ENCODE measurements at places on chromosomes 2 and 18.

DNA sequence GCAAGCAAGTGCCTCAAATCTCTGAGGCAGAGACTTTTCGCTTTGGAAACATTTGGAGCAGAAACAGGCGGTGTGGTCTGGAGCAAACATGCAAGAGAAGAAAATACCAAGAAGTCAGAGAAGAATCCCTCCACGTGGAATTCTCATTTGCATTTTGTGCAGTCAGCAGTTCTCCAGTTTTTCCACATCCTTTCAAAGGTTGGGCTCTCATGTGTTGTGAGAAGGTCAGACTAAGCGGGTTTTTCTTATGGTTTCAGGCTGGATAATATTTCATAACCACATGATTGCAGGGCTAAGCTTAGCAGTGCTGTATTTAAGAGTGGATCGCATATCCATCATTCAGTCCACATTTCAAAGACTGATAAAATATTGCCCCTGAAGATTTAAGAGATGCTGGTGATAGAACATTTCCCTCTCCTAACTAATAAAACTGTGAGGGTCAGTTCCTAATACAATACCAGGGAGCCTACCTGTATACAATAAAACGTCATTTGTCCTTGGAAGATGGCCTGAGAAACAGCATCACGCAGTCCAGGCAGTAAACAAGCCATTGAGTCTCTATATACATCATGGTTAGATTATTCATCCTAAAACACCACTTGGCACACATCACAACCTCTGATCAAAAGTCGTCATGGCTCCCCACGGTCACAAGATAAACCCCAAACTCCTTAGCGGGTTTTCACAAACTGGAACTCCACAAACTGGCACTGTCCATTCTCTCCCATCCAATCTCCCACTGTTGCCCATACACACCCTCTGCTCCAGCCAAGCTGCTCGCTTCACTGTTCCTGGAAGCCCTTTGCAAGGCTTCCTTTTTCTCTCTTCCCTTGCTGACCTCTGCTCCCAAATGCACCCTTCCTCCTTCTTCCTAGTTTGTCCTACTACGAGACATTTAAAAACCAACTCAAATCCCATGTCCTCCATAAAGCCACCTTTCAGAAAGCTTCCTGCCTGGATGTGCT, 31.5 kb downstream of the ANKRD44 start:
- DNase-seq: no peak

GRCh38 chr2:3587021-3587420, 7.9 kb upstream of the COLEC11 start:
- DNase-seq: no peak

GRCh38 chr2:161170958-161171932, 11.0 kb downstream of the TANK start:
- no peak for DNase-seq

GRCh38 chr2:122341007-122341406, 585.6 kb downstream of the TSN start:
- DNase-seq: no peak

DNA sequence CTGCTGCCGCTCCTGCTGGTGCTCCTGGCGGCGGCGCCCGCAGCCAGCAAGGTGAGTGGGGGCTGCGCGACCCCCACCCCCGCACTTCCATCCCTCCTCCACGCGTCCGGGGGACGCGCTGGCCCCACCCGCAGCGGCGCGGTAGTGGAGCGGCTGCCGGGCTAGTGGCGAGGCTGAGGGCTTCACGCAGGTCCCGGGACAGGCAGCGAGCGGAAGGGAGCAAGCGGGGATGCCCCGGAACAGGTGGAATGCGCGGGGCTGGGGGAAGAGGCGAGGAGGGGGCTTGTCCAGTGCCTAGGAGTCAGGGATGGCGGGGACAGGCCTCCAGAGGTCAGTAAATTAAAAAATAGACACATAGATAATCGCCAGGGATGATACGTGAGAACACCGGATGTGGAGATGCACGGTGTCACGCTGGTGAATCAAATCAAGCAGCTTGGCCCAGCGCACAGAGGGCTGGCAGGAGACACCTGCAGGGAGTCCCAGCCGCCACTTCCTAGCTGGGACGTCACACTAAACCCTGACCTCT, 403 bp downstream of the COL4A3 start:
- DNase-seq: no peak
